ENCODE measurements at places on chromosomes 6 and 20.

DNA sequence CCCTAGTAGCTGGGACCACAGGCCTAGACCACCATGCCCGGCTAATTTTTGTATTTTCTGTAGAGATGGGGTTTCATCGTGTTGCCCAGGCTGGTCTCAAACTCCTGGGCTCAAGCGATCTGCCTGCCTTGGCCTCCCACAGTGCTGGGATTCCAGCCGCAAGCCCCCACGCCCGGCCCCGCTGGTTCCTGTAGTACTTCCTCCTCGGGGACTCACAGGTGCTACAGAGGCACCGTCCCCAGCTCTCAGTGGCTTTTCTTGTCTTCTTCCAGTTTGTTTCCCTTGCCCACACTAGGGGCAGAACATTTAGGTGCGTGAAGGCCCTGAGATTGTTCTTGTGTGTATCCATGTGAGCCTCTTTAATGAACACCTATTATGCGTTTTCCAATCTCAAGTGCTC lies 773 bp upstream of the ZBP1 start:
- DNase-seq, result no peak

GRCh38 chr20:40741507-40742106 lies 52.6 kb upstream of the MAFB start:
- peak; percentile 23 for DNase-seq

DNA sequence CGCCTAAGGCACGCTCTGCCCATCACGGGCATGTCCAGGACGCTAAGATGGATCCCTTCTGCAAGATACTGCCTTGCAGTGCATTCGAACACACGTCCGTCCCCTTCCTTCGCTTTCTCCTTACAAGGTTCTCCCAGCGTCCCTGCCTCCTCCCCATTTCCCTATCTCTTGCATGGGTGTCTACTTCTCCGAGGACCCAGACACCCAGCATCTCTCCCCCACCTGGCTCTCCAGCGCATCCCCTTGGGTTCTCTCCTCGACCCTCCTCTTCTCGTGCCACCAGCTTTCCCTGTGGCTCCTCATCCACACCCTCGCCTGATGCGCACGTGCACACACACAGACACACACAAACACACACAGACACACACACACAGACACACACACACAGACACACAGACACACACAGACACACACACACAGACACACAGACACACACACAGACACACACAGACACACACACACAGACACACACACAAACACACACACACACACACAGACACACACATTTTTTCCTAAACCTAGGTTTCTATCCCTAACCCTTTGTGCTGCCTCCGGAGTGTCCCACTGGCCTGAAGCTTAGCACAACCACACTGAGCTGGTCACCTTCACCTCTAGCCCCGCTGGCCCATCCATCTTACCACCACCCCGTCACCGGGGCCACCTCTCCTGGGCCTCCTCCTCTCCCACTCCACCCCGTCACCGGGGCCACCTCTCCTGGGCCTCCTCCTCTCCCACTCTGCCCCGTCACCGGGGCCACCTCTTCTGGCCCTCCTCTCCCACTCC lies 31.9 kb downstream of the ANKRD60 start:
- no peak for DNase-seq

GRCh38 chr6:41878961-41879405 lies 16.2 kb downstream of the USP49 start:
- peak; percentile 53 for DNase-seq

DNA sequence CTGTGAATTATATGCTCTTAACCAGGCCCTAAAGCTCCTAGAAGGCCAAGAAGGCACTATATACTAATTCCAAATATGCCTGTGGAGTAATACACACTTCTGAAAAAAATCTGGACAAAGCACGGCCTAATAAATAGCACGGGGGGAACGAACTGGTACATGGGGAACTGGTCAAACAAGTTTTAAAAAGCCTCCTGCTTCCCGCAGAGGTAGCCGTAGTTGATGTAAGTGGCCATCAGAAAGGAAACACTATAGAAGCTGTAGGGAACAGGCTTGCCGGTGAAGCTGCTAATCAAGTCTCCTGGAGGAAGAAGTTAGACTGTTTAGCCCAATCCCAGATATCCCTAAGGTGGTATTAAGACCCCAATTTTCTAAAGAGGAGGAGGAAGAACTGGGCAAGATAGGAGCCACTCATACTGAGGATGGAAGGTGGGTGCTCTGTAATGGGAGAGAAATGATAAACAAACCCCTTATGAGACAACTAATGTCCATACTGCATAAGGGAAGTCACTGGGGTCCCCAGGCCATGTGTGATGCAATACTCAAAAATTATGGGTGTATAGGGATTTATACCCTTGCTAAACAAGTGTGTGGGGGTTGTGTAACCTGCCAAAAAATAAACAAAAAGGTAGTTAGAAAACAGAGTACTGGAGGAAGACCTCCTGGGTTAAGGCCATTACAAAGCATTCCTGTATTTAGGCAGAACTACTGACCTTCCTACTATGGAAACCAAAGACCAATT lies 27.1 kb upstream of the ZNF318 start:
- no peak for DNase-seq

- no peak for DNase-seq
These were observed 40.4 kb upstream of the POLR1H start for GRCh38 chr6:30020626-30021025.

- DNase-seq, result no peak
These were observed 46.0 kb upstream of the OR14J1 start for GRCh38 chr6:29255530-29255929.

DNA sequence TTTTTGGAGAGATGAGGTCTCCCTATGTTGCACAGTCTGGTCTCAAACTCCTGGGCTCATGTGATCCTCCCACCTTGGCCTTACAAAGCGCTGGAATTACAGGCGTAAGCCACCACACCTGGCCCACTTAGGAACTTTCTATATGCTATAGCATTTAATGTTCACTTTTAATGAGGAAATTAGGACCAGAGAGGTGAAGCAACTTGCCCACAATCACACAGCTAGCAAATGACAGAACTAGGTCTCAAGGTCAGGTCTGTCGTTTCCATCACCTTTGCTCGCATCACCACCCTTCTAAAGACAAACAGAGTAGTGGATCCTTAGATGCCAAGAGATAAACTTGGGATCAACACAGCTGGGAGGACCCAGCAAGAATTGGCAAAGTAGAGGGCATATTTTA lies 381.7 kb downstream of the CD83 start:
- DNase-seq, result no peak

All from fibroblast of upper back skin (primary cell).